NCI-H524 (cell line): ENCODE measurements at places on chromosomes 6 and 20.

GRCh38 chr20:42361402-42361970, 743.3 kb upstream of the CHD6 start:
- peak; percentile 9 for DNase-seq

- DNase-seq, result no peak
These were observed 45.9 kb downstream of the CD164 start for GRCh38 chr6:109336221-109336961.

DNA sequence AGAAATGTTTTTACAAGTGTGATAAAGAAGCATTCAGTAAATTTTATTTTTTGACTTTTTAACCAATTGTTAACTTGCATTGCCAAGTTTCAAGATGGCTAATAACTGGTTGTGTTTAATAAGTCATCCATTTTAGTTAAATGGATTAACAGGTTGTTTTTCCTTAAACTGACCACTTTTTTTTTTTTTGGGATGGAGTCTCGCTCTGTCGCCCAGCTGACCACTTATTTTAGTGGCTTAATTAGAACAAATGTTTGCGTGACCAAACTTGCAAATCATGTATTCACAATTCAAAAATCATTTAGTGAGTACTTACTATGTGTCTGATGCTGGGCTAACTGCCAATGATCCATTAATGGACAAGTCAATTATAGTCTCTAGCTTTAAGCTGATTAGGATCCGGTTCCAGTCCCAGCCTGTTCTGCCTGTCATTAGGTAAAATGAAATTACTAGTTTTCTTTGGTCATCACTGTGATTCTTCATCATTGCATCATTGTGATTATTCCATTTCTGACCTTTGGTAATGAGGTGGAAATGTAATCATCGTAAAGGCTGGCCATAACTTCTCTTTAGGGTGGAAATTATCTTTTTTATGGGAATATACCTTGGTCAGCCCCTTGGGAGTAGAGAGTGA, 729.2 kb upstream of the MARCKS start:
- peak; percentile 83 for DNase-seq

GRCh38 chr6:40326714-40327421, 260.3 kb downstream of the LRFN2 start:
- no peak for DNase-seq

- DNase-seq, result no peak
These were observed 91.1 kb downstream of the DST start for GRCh38 chr6:56551409-56552120.

DNA sequence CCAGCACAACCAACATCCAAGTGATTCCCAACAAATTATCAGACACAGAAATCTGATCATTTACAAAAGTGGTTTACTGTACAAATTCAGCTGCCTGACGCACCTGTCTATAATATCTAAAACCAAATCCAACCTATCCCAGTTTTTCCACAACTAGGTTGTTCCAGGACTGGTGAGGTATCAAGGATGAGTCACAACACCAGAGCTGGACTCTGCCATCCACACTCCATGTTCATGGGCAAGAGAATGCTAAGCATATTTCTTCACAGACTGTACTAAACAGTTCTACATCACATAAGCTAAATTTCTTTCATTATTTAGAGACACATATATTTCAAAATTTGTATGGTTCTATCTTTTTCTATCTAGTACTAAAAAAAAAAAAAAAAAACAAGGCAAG, 141.6 kb downstream of the BTBD9 start:
- DNase-seq, result no peak

GRCh38 chr20:54600634-54601033, 125.2 kb downstream of the DOK5 start:
- DNase-seq, result no peak

DNA sequence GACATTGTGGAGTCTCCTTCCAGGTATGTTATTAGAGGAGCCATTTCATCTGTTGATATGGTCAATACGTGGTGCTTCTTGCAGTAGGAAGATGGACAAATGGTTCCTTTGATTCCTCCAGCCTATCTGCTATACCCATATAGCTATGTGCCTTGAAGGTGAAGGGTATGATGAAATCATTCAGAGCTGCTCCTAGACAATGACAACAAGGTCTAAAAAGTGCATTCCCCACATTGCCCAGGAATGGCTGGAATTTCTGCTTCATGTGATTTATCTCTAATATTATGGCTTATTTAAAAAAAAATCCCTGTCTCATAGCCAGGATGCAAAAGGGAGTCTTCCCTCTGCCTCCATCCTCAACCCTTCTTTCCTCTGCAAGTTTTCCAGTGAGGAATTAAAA, 14.1 kb downstream of the DAAM2 start:
- DNase-seq, result no peak

DNA sequence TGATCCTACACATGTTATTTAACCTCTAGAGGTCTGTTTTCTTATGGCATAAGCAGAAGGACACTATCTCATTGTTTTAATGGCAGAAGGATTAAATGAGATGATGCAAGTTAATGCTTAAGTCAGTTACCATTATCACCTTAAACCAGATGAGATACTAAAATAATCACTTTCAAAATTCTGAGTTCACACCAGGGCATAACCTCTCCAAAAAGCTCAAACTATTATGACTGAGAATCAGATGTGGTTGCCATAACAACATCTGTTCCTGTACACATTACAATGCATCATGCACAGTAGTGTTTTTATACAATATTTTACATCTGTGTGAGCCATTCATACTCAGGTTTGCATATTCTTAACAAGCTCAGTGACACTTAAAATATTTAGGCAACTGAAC, 10.2 kb downstream of the ADNP start:
- DNase-seq, result peak; percentile 13

DNA sequence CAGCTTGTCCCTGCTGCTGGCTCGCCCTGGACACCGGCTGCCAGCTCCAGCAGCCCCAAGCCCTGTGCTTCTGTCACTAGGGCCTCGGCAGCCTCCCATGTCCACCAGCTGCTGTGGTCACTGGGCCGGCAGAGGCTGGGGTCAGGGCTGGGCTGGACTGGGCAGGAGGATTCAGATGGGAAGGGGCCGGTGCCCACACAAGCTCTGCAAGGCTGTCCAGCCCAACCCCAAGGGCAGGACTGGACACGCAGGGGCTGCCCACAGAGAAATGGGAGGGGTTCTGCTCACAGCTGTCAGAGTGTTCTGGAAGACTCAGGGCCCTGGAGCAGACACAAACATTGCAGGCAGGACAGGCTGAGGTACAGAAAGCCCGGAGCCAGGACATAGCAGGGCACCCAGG, 65.6 kb downstream of the ADNP start:
- DNase-seq, result no peak

- no peak for DNase-seq
These were observed 30.5 kb downstream of the TFAP2B start for GRCh38 chr6:50848989-50849795.

GRCh38 chr6:41182069-41183034, 18.6 kb downstream of the TREML2 start:
- peak; percentile 79 for DNase-seq

GRCh38 chr6:126172131-126172530, 167.8 kb upstream of the CENPW start:
- DNase-seq, result peak; percentile 88

DNA sequence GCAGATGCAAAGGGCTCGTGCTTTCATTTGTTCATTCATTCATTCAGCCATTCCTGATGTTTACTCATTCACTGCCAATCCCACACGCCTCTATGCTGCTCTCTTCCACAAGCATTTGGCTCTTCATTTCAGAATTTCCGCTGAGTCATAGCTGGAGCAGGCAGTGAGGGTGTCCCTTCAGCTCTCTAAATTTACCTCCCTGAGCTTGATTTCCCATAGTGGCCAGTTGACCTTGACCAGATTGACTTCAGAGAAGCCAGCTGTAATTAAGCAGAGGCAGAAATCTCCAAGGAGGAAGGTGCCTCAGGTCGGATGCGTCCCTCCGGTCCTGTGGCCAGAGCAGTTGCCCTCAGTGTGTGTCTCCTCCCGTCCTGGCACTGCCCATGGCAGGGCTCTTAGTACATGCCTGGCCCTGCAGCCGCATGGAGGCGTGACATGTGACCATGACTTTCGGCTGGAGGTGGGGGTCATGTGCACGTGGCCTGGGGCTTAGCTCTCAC, 267.2 kb upstream of the ECI2 start:
- no peak for DNase-seq

GRCh38 chr20:54611708-54612412, 136.5 kb downstream of the DOK5 start:
- no peak for DNase-seq

GRCh38 chr6:170025935-170026750, 264.7 kb downstream of the DLL1 start:
- DNase-seq, result no peak

- DNase-seq, result peak; percentile 66
These were observed 26.2 kb downstream of the CTCFL start for GRCh38 chr20:57498425-57499400.

- no peak for DNase-seq
These were observed 466.9 kb downstream of the KIF16B start for GRCh38 chr20:16106191-16106849.

DNA sequence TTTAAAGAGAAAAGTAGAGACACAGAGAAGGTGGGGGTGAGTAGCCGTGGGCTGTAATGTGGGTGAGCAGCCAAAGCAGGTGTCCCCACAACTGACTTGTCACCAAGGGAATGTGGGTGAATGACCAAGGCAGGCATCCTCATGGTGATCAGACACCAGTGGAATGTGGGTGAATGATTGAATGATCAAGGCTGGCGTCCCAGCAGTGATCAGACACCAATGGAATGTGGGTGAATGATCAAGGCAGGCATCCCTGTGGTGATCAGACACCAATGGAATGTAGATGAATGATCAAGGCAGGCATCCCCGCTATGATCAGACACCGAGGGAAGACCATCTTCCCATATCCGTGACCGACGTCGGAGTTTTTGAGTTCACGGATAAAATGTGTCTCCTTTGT, 49.8 kb upstream of the OR14J1 start:
- no peak for DNase-seq

GRCh38 chr6:147922799-147923198, 414.3 kb downstream of the SAMD5 start:
- DNase-seq, result no peak

DNA sequence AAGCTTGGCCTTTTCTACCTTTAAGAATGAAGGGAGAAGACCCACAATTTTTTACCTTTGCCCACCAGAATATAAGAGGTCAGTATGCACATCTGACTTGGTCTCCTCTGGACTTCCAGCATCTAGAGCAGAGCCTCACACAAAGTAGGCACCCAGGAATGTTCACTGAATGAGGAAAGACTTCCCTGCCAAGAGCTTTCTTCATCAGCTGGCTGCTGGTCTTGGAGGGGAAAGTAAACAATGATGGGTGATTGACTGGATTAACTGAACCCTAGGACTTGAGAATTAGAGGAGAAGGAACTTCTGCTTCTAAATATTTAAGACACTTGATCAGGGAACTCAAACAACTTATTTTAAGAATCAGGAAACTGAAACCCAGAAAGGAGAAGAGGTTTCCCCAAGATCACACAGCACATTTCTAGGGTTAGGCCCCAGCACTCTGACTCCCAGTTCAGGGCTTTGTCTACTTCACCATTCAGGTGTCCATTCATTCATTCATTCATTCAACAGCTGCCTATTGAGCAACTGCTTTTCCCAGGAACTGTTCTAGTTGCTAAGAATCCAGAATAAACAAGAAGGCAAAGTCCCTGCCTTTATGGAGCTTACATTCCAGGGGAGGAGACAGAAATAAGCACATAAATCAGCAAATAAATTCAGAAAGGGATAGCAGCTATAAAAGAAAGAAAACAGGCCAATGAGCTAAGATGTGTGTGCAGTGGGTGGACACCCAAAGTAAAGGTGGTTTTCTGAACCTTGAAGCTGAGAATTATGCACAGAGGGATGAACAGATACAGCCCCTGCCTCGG, 216.9 kb upstream of the LRFN2 start:
- DNase-seq, result no peak

- peak; percentile 59 for DNase-seq
These were observed 171.5 kb downstream of the LY86 start for GRCh38 chr6:6760002-6760401.

DNA sequence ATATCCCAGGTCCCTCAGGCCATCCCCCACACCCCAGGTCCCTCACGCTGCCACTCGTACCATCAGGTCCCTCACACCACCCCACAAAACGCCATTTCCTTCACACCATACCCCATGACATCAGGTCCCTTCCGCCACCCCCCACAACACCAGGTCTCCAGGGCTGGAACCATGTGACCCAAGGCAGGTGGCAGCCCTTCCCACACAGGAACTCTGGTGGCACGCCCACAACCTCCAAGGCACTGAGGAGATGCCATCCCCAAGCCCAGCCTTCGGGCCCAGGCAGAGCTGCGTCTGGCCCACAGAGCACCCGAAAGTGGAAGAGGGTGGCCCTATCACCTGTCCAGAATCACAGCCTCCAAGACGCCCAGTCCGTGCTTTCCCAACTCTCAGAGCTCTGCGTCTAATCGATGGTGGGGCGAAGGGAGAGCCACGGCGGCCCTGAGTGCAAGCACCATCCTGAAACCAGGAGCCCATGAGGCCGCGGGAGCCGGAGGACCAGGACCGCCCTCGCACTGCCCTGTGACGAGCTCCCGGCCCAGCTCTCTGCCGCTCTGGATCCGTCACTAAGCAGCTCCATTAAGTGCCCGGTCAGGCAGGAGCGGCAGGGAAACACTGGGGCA, 12.7 kb downstream of the TAF4 start:
- no peak for DNase-seq

DNA sequence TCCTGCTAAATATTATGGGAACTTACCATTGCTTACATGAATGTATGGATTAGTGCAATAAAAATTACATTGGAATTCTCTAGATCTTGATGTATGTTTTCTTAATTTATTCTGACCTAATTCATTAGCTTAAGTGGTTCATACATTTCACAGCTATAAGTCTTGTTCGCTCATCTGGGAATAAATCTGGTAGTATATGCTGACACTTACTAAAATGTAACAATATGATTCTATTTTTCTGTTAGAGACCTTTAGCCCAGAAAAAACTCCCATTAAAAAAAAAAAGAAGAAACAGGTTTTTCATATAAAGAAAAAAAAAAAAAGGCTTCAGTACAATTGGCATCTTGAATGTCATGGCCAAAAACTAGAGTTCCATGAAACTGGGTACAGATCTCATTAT, 394.1 kb upstream of the AGPAT4 start:
- DNase-seq, result no peak

GRCh38 chr6:166333172-166333995, 9.0 kb downstream of the SFT2D1 start:
- no peak for DNase-seq

GRCh38 chr20:19658137-19658536, 99.9 kb upstream of the RIN2 start:
- DNase-seq, result no peak

DNA sequence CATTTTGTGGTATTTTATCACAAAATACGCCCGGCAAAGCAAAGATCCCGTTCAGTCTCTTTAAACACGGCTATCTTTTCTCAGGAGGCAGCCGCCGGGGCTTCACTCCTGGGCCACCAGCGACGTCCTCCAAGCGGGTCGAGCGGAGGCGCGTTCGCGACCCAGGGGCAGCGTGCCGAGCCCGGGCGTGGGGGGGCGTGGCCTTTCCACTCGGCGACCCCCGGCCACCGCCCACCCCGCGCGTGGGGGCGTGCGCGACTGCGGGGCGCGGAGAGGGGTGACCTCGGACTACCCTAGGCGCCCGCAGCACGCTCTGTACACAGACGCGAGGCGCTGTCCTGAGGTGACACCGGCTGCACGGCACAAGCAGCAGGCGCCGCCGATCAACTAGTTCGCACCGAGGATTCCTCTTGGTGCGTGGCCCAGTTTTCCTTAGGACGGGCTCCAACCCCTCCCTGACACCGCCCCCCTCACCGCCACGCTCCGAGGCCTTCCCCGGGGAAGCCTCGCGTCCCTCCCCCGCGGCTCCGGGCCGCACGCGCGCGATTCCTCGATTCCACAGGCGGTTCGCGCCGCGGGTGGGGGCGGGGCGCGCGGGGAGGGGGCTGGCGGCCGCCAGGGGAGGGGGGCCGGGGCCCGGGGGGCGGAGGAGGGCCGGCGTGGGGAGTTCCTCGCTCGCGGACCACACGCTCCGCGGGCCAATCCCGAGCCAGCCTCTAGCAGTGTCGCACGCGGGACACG, 1.1 kb upstream of the JARID2 start:
- peak; percentile 81 for DNase-seq
